ENCODE measurements at places on chromosomes 4 and X. TPM values are rescaled to one million over a fixed set of nuclear protein-coding genes. Genes with fewer than 3 reads are reported as not detected.
A peak's percentile ranks its signal among the peaks of the same experiment; 100 is the strongest.

MAB21L2 gene
- total RNA-seq, result 1.6 TPM

AMTN gene
- 0.46 TPM for total RNA-seq

SEC31A gene
- total RNA-seq, result 183 TPM

ABLIM2 gene
- total RNA-seq, result 14.4 TPM

SLC6A14 gene
- total RNA-seq, result not detected

MID1IP1 gene
- 87.7 TPM for total RNA-seq

CITED1 gene
- 7.9 TPM for total RNA-seq

FAM9C gene
- total RNA-seq, result 0.10 TPM

PHEX gene
- 0.23 TPM for total RNA-seq

SPANXA2 gene
- not detected for total RNA-seq

- ATAC-seq, result no peak
These were observed 153.5 kb downstream of the PCDH18 start for GRCh38 chr4:137378821-137379220.

DNA sequence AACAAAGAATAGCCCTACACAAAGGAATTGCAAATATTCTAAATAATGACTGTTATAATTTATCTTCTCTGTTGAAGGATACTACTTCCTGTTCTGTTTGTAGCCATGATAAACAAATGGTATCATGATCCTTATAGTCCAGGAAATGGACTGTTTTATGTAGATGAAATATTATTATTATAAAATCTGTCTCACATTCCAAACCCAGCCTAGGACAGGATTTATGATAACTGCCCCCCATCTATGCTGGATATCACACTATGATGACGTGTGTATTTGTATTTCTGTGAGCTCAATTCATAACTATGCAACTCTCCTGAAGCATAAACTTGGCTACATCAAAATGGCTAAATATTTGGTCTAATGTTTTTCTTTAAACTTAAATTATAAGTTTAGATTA, 21.3 kb downstream of the DMD start:
- no peak for ATAC-seq

DNA sequence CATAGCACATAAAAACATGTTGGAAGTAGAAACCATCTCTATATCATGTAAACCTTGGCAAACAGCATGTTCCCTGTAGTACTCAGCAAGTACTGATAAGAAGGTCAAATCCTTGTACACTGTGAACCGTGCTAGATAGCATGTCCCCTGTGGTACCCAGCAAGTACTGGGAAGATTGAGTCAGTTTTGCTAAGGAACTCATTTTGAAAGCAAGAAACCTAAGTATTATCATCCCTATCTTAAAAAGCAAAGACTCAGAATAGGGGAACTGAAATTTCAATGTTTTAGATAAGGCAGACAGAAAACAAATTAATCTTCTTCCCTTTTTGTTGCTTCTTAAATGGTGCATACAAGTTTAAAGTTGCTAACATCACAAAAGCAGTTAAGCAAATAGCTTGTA, 180.2 kb downstream of the RBM46 start:
- ATAC-seq, result no peak

DNA sequence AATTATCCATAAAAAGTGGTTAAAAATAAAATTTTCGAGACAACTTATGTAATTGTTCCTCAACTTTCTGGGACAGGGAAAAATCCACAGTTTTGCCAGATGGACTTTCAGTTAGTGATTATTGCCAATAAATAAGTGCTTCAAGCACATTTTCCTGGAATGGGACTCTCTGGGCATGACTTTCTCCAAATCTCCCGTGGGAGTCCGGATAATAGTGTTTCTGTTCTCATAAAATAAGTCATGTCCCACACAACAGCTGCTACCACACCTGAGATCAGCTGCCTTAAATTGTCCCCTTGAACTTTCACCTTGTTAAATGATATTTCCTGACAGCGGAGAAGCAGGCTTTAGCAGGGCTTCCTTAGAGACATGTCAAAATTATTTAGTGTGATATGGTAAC, 133.4 kb upstream of the NAP1L5 start:
- peak; percentile 40 for ATAC-seq

GRCh38 chrX:107709266-107709806, 66.3 kb downstream of the TSC22D3 start:
- ATAC-seq, result no peak

DNA sequence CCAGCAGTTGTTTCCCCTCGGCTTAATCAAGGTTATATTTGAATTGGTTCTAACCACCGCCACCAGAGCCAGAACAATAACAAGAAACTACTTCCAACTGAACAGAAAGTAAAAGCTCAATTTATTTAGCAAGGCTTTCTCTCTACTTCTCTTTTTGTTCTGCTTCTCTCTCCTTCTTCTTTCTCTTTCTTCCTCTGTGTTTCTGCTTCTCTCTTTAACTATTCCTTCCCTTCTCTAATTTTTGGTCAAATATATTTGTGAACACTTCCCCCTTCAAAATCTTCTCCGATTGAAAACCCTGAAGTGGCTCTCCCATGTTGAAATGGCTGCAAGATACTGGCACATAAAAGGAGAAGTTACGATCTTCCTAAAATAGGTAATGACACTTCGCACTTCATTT, 1195.9 kb upstream of the PRKX start:
- ATAC-seq, result no peak

- ATAC-seq, result no peak
These were observed 105.0 kb downstream of the PTTG2 start for GRCh38 chr4:38065176-38065575.

DNA sequence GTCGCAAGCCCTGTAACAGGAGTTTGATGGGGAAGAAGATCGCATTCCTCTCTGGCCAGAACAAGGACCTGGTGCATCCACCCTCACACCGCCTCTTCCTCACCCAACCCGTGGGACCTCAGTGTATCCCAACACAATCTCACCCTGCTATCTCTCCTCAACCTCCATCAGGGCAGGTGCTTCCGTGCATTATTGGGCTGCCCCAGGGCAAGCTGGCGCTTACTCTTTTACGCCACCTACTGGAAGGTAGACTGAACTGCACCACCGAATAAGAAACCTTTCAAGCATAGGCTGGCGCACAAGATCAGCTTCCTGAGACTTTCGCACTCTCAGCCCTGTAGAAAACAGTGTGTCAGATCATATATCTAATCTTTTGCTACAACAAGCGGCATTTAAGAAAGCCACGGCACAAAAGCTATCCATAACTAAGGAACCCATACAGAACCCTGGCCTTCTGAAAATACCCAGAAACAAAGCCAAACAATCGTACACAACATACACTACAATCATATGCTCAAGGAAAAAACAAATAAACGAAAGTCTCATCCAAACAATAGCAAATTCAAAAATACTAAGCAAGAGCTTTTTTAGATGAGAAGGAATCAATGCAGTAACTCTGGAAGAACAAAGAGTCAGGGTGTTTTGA, 209.3 kb downstream of the UGT8 start:
- no peak for ATAC-seq

GRCh38 chr4:82906469-82906868, 5.9 kb downstream of the THAP9 start:
- ATAC-seq, result no peak

DNA sequence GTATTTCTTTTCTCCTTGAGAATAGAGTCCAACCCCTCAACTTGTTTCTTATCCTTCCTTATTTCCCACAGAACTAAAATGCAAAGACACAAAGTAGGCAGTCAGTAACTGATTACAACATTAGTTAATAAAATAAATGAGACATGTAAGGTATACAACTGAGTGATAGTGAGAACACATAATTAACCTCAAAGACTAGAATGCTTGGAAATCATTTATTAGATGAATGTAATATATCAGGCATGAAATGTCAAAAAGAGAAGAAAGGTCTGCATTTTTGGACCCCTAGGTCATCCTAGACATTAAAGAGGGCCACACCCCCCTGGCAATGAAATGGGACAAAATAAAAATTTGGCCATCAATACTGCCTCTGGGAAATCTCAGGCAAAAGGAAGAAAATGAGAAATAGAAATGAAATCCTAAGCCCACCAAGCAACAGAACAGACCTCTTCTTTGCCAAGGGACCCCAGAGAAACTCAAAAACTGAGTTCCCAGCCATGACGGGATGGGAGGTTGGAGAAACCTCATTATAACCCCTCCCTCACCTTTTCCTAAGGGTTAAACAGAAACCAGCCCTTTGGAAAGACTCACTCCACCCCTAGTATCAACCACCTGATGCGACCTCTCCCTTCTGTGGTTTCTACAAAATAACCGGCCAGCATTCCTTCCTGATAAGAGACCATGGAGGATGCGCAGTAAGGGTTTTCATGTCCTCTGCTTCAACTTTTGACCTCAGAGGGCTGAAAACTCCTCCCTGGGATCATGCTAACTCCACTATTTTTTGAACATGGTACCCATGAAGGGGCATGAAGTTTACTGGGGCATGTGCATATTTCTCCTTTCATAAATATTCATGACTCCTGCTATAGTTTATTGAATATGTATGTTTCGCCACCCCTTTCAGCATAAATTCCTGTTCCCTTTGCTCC, 90.0 kb upstream of the EXOC1L start:
- no peak for ATAC-seq

GRCh38 chr4:187258651-187259401, 535.2 kb upstream of the FAT1 start:
- ATAC-seq, result no peak

GRCh38 chr4:24303926-24304325, 280.4 kb downstream of the DHX15 start:
- no peak for ATAC-seq

DNA sequence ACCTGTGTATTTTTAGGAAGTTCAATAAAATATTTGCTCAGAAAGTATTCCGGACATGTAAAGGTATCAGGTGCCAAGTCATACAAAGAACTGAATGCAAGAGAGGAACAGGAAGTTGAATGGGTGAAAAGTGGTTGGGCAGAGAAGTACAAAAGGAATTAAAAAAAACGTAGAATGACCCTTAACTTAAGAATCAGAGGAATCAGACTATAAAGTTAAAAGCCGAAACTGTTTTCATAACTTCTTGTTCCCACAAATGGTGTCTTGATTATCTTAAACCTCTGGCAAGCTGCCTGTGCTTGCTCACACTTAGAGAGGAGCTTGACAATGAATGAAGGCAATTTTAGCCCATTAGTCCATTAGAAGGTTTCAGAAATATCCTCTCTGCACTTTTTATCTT, 81.6 kb upstream of the HHIP start:
- ATAC-seq, result no peak

GRCh38 chr4:121253961-121254360, 89.8 kb upstream of the TNIP3 start:
- no peak for ATAC-seq

- peak; percentile 60 for ATAC-seq
These were observed 127.1 kb downstream of the FBXO8 start for GRCh38 chr4:174156239-174156826.

- ATAC-seq, result no peak
These were observed 379.7 kb upstream of the FAT1 start for GRCh38 chr4:187103351-187103750.

- no peak for ATAC-seq
These were observed 72.3 kb downstream of the NR3C2 start for GRCh38 chr4:148369919-148370318.

- ATAC-seq, result no peak
These were observed 173.6 kb upstream of the LNX1 start for GRCh38 chr4:53764761-53765490.

DNA sequence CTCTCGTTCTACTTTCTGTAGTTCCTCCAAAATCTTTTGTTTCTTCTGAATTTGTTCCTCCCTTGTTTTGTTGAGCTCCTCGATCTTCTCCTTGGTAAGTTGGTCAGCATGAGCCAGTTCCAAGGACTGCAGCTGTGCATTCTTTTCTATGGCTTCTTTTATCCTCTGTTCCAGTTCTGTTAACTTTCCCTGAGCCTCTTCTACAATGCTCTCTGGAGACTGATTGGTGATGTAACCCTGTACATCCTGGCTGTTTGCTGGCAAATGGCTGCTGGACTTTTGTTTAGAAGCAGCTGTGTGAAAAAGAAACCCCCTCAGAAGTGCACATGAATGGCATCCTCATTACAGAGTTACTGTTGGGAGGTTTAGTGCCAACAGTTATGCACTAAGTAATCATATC, 70.5 kb upstream of the COX18 start:
- ATAC-seq, result no peak

DNA sequence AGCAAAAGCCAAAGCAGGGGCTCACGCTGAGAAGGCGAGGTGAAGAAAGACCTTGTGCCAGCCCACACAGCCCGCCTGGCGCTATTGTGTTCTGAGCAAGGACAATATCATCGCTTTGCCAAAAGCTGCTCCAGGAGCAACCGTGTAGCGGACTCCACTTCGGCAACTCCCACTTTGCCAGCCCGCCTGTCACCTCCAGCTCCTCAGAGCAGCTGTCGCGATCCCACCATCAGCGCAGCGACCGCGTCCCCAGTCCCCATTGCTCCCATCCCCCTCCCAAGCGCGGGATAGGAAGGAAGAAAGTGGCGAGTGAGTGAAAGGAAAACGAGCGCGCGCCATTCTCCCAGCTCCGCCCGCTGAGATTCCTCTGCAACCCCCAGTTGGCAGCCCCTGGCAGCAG, 759 bp downstream of the ZC4H2 start:
- ATAC-seq, result no peak

DNA sequence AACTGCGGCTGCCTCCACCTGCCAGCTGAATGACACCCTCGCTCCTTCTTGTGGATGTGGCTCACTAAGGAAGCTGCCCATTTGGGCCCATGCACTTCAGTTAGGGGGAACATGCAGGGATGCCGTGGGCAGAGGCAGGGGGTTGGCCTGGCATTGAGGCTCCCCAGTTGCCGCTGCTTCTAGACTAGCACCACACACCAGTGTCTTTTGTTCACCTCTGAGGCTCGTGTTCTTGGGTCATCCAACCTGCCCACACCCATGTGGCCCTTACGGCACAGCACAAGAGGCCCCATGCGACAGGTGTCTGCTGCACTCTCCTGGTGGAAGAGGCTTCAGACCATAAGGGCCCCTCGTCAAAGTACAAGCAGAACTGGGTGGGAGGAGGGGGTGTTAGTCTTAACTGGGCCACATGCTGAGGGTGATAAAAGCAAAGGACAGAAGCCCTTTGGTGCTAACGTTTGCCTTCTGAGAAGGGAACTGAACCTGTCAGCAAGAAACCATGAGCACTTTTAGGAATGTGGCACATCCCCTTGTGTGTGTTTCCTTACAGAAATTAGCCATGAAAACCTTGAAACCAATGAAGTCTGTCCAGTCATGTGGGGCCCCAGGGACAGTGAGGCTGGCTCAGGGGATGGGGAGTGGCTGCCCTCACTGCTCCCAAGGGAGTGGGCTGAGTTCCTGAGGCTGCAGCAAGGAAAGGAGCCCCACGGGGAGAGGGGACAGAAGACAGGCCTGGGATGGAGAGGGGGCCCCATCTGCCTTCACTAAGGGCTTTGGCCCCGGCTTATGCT, 39.2 kb downstream of the MAP7D3 start:
- no peak for ATAC-seq

- ATAC-seq, result no peak
These were observed 44.0 kb upstream of the ADAD1 start for GRCh38 chr4:122334828-122335227.

GRCh38 chr4:105306820-105307219, 160.1 kb downstream of the TET2 start:
- no peak for ATAC-seq

GRCh38 chr4:132934911-132935310, 214.2 kb upstream of the PCDH10 start:
- no peak for ATAC-seq

GRCh38 chr4:124804041-124804440, 91.5 kb upstream of the ANKRD50 start:
- no peak for ATAC-seq

- no peak for ATAC-seq
These were observed 1077.8 kb downstream of the ARAP2 start for GRCh38 chr4:35166466-35166865.

Measured in motor neuron (in vitro differentiated cells).